Stimulated activated effector memory CD8-positive, alpha-beta T cell treated with anti-CD3 and anti-CD28 coated beads, Interleukin-12 subunit alpha, Interleukin-12 subunit beta, amount 100 ng/mL, for 72 hours (primary cell): ENCODE measurements at places on chromosomes 7 and 10.

DNA sequence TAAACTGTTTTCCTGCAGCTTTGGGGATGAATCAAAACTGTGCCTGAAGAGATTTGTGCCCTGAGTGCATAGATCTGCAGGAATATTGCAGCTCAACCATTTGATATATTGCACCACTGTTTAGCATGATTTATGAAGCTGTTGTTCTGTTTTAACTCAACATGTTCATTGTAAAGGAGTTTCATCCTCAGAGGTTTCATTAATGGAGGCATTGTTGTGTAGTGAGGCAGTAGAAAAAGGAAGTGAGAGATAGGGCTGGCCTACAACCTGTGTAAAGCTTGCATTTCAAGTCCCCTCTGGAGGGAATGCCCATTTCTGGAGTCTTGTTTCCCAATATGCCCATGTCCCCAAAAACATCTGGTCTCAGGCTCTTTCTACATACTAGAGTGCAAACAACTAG lies 67.5 kb downstream of the DNAJC12 start:
- DNase-seq, result no peak

GRCh38 chr10:76581506-76582256 lies 1055.9 kb downstream of the KCNMA1 start:
- no peak for DNase-seq

DNA sequence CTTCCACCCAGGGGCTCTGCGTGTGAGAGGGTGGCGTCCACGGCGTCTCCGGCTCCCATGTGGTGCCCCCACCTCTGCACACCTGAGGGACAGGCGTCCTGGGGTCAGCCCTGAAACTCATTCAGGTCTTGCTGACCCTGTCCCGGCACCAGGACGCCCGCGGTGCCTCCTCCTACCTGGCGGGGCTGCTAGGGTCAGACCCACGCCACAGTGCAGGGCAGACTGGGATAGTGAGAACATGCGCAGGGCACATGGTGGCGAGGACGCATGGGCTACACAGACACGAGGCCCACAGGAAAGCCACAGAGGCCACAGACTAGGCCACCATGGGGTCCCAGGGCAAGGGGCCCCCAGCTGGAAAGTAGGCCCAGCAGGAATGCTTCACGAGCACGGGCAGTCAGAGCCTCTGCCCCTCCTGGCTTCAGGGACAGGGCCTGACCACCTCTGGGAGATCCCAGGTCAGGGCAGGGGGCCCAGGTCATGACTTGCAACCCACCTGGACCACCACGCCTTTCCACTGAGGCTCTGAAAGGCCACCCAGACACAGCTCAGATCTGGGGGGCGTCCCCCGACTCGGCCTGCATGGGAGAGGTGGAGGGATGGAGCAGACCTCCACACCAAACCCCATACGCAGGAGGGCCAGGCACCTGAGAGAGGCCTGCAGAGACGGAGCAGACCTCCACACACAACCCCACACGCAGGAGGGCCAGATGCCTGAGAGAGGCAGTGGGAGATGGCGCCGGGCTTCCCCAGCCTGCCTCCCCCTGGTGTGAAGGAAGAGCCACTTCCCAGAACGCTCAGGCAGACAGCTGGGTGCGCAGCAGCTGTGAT lies 188.6 kb downstream of the ELFN1 start:
- no peak for DNase-seq

DNA sequence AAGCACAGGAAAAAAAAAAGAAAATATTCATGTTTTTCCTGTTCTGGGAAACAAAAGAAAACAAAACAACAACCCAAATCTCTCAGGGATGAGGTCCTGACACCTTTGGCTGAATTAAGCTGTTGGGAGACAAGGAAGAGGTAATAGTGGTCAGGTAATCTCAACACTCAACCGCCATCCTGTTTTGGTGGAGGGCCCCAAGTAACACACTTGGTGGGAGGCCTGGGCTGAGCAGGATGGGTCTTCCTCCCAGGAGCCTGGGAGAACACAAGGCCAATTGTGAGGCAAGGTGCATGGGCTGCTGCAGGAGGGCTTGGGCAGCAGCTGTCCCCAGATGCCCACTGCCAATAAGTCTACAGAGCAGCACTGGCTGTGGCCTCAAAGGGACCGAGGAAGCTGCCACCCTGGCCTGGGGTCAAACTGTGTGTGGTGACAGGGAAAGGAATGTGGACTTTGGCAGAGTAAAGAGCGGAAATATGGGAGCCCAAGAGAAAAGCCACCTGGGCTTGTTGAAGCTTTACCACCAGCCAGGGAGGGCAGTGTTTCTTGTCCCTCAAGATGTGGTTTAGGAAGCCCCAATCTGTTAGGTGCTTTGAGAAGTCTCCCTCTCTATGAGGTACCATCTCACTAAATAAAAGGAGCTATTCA lies 93.5 kb upstream of the SLC25A13 start:
- no peak for DNase-seq

GRCh38 chr7:137909042-137909441 lies 62.3 kb upstream of the DGKI start:
- no peak for DNase-seq

- no peak for DNase-seq
Measured at GRCh38 chr10:121099592-121099991, 248.4 kb downstream of the WDR11 start.

DNA sequence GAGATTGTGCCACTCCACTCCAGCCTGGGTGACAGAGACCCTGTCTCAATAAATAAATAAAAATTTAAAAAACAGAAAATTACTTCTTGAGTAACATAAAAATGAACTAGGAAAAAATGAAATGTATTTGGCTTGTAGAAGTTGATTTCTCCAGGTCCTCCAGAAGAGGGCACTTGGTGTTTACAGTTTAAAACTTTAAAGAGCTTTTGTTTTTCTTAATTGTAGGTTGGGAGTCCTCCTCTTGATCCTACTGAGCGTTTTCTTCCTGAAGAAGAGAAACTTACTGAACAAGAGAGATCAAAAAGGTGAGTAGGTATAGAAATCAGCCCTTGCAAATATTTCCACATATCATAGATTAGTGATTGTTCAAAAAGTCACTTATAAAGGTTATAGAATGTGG lies 16.2 kb downstream of the KIFBP start:
- DNase-seq, result no peak

DNA sequence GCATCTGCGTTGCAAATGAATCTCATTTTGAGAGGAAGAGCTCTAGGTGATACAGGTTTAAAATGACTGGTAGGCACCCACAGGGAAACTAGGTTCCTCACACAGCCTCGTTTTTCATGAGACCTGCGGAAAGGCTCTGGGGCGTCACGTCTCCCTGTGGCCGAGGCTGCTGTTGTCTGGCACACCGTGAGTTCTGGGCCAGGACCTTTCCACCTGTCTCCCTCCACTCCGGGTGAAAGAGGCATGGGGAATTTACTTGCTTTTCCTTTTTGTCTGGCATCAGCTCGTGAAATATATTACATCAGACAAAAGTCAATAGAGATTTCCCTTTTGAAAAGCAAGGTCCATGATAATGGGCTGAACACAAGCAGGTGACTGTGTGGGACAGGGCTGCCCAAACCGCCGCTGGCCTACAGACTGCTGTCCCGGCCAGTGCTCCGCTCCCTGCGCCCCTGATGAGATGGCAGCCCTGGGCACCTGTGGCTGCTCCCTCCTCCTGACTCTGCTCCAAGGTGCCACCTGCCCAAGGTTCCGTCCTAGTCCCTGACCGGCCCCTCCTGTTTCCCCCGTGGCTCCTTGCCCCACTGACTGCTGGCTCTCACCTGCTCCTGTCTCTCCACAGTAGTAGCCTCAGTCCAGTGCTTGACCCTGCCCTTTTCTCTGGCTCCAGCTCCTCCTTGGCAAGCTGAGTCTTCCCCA lies 109.6 kb downstream of the NKX6-2 start:
- no peak for DNase-seq

DNA sequence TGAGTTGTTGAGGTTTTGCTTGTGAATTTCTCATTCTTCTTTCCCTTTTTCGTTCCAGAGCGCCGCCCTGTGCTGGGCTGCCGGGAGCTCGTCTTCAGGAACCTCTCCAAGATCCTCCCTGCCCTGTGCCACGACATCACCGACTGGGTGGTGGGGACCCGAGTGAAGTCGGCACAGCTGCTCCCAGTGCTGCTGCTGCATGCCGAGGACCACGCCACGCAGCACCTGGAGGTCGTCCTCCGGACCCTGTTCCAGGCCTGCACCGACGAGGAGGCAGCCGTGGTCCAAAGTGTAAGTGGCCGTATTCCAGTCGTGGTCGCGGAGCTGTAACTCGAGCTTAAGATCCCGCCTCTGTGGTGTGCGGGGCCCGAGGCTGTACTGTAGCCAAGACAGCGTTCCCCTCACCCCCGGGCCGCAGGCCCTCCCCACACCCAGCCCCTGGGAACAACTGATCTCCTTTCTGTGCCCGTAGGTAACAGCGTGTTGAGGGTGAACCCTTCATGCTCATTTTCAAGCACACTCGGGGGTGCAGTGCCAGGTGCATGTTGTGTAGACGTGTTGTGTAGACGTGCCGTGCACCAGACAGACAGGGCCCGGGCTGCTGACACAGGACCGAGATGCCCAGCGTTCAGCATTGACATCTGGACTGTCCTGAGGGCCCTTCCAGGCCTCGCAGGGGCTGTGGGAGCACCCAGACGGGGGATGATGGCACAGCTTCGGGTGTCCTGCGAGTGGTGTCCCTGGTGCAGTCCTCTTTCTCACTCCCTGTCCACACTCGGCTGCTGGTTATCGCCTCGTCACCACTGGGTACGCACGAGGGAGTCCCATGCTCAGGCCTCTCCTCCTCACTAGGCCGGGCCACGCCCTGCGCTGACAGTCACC lies 27.7 kb upstream of the PRKAR1B start:
- no peak for DNase-seq

DNA sequence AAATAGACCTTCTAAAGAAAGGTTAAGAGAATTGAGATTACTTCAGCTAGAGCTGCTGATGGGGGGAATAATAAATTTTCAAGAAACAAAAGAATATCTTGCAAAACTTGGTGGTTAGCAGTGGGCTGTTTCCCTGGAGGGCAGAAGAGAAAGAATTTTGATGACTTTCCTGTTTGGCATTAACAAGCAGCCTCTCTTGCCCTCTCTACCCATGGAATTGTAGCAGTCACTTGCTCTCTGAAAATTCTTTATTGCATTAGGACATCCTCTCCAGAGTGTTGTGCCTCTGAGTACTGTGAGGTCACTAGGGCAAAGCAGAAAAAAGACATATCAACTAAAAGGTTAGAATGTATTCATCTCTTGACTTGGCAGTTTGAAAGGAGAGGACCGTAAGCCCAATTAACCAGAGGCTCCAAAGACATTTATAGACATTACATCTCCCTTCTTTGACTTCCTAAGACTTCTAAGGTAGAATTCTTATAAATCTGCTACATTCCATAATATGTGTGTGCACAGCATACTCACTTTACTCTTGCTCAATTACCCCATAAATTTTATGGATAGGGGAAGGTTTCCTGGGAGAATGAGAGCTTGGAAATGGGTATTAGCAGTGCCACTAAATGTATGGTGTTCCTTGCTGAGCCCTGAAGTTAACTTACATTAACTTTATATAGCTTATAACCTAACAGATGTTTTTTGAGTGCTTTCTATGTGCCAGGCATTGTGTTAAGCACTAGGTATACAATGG lies 215.3 kb downstream of the KIF20B start:
- DNase-seq, result no peak

GRCh38 chr7:81158189-81158588 lies 239.3 kb upstream of the SEMA3C start:
- no peak for DNase-seq

- no peak for DNase-seq
Measured at GRCh38 chr10:30817541-30817940, 188.0 kb upstream of the LYZL2 start.

GRCh38 chr10:27794157-27794556 lies 48.5 kb upstream of the MKX start:
- no peak for DNase-seq

- DNase-seq, result no peak
Measured at GRCh38 chr7:143373255-143373794, 7.8 kb upstream of the ZYX start.

DNA sequence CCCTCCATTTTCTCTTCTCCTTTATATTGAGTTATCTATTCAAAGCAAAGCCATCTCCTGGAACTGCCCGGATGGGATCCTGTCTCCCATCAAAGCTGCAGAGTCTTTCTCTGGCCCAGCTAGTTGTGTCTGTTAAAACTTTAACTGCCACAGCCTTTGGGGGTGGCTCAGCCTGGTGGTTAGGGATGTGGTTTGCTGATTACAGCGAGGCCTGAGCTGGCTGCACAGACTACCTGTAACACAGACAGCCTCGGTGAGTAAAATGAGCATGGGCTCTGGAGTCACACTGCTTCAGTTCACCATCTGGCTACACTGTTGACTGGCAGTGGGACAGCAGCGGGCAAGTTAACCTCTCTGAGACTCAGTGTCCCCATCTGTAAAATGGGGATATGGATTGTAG lies 18.4 kb upstream of the HABP2 start:
- DNase-seq, result no peak

- peak; percentile 59 for DNase-seq
Measured at GRCh38 chr7:140003913-140004382, 58.8 kb downstream of the PARP12 start.

- no peak for DNase-seq
Measured at GRCh38 chr7:129854401-129854800, 98.4 kb downstream of the UBE2H start.

DNA sequence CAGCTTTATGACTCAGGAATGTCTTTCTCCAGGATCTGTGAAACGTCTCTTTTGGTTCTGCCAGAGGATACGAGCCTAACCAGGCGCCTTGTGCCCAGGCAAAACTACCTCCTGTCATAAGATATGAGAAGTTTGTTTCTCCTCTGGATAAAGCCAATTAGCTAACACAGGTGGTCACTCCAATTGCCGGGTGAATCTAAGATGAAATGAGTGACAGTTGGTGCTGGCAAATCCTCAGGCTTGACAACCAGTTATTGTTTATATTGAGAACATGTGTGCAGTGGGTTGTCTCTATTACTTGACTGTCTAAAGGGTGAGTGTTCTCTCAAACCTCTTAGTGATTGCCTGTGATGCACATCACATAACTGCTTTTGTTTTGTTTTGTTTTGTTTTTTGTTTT lies 449.1 kb downstream of the XPNPEP1 start:
- DNase-seq, result no peak

DNA sequence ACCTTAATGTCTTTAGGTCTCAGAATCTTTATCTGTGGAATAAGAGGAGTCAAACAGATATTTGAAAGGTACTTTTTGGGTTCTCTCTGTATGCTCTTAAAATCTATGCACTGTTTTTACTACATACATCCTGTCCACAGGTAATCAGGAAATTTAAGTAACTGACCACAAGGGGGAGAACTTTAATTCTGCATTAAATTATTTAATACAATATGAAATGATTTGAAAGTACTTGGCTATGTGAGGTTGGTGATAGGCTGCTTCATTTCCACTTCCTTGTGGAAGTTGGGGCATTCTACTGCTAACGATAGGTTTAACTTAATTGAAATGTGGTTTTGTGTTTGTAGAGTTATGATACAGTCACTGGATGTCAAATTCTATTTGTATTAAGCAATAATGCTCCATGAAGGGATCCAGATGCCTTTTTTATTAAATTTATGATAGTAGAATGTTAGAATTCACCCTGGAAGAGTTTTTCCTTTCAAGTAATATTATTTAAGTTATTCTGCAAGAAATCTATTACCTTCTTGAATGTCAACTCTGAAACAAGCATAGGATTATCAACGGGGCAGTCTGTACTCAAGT lies 6.0 kb downstream of the TEX47 start:
- DNase-seq, result no peak
